ENCODE measurements at places on chromosomes 6 and 20.

DNA sequence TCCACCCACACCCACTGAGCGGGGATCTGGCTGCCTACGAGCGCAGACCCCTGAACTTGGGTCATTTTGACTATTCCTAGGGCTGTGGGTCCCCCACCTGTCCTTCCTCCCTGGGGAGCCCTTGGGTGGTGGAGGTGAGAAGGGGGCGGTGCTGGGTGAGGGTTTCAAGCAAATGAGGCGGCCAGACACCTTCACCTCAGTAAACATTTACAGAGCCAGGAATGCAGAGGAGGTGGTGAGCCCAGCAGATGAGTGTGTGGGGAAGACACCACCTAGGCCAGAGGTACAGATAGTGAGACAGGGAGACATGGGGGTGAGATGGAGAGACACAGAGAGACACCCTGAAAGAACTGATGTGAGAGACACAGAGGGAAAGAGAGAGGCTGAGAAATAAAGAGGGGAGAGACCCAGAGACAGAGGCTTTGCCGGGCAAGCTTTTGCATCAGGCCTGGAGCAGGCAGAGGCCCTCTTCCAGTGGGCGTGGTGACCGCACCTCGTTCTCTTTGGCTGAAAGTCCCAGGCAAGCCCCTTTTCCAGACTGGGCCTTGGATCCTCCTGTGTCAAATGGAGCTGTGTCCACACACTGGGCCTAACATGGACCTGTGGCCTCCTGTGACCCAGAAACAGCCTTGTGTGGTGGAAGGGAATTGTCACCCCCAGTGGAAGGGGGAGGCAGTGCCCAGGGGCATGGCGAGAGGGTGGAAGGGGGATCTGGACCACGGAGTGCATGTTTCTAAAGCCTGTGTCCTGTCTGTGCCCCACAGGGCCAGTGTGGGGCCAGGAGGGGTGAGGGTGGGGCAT, 29.7 kb downstream of the CEBPB start:
- DNase-seq: no peak

DNA sequence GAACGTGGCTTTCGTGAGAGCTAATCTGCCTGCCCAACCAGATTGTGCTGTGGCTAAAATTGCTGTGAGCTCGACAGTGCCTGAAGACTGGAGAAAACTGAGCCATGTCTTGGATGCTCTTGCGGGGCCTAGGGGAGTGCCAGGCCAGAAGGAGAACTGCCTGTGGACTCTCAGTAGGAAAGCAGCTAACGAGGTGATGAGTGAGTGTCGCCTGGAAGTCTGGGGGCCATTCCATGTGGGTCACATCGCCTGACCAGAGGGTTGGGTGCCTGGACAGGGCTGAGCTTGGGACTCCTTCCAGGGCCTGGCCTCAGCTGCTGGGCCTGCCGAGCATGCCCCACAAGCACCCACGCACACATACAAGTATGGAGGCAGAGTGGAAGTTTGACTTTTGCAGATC, 166.5 kb downstream of the VEGFA start:
- DNase-seq: peak; percentile 62

- peak; percentile 28 for DNase-seq
These were observed 21.3 kb downstream of the TNXB start for GRCh38 chr6:32087574-32088486.

GRCh38 chr6:111551521-111552231, 54.0 kb downstream of the TRAF3IP2 start:
- DNase-seq: no peak

GRCh38 chr20:42963796-42964195, 225.9 kb downstream of the PTPRT start:
- no peak for DNase-seq

- no peak for DNase-seq
These were observed 3.3 kb downstream of the MYO6 start for GRCh38 chr6:75752365-75752764.

DNA sequence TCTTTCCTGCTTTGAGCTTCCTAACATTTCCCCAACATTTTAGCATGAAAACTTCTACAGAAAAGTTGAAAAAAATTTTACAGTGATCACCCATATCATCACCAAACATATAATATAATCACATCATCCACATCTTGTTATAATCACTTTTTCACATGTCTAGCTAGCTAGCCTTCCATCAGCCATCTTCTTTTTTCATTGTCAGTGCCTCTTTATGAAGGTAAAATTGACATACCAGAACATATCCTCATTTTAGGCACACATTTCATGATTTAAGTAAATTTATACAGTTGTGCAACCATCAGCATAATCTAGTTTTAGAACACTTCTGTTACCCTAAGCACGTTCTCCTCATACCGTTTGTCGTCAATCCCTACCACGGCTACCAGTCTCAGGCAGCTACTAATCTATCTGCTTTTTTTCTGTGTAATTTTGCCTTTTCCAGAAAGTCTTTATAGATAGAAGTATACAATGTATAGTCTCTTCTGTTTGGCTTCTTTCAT, 73.7 kb downstream of the VEGFA start:
- no peak for DNase-seq

- DNase-seq: no peak
These were observed 231.0 kb upstream of the EYS start for GRCh38 chr6:65938000-65938399.

DNA sequence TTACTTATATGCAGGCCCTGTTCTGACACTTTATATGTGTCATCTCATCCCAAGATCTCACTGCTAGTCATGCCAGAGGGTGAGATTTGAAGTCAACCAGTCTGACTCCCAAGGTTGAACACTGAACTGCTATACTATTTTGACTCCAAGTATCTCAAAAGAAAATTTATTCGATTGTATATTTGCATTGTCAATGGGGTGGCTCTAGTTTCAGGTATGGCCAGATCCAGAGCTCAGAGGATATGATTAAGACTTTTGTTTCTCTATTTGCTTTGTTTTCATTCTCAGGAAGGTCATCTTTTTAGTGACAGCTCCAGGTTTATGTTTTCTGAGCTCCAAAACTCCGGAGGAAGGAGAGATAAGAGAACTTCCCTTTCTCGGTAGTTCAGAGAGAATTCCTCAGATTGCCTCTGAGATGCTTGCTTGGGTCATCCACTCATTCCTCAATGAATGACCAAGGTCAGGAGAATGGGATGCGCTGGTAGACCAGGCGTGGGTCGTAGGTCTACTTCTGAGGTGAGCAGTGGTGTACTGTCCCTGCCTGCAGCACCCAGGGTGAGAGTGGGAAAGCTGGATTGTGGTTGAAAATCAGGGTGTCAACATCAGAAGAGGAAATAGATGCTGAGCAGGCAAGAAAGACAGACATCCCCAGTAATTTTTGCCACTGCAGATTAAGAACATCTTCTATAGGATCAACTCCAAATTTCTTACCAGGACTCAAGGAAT, 99.3 kb downstream of the PFDN4 start:
- no peak for DNase-seq

- peak; percentile 64 for DNase-seq
These were observed 14.5 kb downstream of the GNL1 start for GRCh38 chr6:30541515-30542403.

DNA sequence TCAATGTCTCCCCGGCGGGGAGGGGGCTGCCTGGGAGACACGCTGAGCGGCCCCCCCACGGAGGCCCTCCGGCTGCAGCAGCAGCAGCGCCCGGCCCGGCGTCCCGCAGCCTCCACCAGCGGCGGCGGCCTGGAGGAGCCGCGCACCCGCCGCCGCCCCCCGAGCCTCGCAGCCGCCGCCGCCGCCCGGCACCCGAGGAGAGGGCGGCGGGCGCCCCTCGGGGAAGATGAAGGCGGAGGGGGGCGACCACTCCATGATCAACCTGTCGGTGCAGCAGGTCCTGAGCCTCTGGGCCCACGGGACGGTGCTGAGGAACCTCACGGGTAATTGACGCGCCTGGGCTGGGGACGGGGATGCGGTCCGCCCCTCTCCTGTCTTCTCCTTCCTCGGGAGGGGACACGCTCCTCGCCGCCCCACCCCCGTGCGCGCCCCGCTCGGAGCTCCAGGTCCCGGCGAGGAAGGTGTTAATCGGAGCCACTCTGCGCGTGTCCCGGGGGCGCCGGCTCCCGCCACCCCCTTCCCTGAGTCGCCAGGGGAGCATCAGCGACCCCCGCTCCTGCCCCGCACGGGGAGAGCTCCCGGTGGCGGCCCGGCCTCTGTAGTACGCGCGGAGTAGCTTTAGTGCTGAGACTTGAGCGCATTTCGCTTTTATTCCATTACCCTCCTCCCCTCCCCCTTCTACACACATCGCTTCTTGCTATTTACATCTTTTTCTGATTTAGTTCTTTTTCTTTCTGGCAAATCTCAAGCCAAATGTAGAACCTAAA, 686 bp downstream of the TMEM170B start:
- peak; percentile 20 for DNase-seq
